ENCODE measurements at places on chromosomes 16 and 17.
A peak's percentile ranks its signal among the peaks of the same experiment; 100 is the strongest.

DNA sequence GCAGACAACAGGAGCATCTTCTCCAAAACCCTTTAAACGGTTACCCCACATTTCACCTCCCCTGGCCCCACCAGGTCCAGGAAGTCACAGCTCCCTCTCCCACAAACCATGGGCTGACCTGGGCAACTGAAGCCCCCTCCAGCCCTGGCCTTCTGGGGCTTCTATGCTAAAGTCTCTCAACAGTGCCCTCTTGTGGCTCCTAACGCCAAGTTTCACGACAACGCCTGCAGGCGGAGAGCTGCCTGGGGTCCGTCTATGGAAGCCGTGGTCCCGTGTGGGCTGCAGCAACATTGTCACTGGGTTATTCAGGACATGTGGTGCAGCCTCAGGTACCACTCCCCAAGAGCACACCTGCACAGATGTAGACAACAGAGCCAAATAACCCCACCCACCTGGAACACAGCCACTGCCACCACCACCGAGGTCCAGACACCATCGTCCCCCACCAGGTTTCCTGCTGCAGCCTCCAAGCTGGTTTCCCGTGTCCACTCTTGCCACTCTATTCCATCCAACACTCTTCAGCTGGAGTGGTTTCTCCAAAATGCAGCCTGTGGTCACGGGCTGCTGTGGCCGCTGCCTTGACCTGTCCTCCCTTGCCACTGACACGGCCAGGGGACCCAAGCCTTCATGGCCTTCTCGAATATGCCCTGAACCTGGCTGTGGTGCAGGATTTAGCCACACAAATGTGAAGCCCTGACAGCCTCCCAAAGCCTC, 19.1 kb downstream of the C16orf95 start:
- no peak for DNase-seq

DNA sequence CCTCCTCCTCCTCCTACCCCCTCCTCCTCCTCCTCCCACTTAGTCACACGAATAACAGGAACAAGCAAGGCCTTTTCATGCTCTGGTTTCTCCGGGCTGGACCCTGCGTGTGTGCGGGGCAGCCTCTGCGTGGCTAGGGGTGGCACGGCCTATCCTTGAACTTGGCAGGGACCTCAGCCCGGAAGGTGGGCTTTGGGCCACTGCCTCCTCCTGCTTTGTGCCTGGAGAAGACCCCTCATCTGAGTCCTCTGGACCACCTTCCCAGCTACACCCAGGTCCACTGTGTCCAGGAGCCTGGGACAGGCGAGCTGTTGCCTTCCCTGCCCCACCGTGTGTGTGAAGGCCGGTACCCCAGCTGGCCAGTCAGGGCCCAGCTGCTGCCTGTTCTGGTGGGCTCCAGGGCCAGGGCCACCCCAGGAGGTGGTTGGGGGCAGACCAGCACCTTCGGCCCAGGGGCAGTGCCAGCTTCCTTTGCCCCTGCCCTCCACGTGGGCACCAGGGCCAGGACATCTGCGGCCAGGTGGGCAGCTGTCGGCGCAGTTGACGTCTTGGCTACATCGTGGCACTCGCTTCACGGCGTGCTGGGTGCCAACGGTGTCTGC, 35.4 kb downstream of the GINS2 start:
- no peak for DNase-seq

GRCh38 chr17:64186171-64187092, 56.5 kb upstream of the ERN1 start:
- DNase-seq: no peak

GRCh38 chr16:47939680-47940079, 216.1 kb downstream of the ABCC12 start:
- DNase-seq: no peak

- DNase-seq: no peak
Measured at GRCh38 chr16:68473358-68474070, 25.2 kb upstream of the SMPD3 start.

GRCh38 chr17:43661699-43662412, at the start of gene MEOX1:
Gene MEOX1, minus strand, starts transcription at chr17:43661922. Its CDS starts 388 bp downstream, at chr17:43661534.
- no peak for DNase-seq

GRCh38 chr17:57945996-57946797, 9.0 kb downstream of the CUEDC1 start:
- DNase-seq: no peak

- DNase-seq: no peak
Measured at GRCh38 chr17:72063262-72063661, 57.6 kb upstream of the SOX9 start.

DNA sequence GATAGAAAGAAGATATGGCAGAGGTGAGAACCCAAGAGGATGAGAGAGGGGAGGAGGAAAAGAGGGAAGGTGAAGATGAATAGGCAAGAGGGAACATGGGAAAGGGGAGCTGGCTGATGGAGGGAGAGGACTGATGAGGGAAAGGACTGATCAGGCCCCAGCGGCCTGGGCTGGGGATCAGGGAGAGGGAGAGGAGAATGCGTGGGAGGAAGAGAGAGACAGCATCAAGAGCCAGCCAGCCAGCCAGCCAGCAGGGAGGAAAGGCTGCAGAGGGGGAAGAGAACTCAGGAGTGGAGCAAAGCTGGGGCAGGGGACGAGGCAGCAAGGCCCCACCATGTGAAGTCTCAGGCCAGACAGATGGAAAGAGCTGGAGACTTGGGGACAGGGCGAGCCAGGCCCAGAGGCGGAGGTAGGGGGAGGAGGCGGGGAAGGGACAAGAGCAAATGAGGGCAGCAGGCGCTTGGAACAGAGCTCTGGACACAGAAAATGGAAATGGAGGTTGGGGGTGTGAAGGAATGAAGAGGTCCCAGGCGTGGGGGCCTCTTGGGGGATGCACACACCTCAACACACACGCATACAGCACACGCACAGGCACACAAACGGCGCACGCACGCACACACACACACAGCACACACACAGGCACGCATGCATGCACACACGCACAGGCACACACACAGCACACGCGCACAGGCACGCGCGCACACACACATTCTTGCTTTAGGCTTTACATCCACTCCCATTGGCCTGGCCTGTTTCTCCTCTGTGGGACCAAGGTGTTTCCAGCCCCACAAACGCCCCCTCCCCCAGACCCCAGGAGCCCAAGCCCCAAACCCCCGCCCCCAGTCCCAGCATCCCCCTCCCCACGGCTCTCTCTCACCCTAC, 12.3 kb downstream of the DLG4 start:
- no peak for DNase-seq

- no peak for DNase-seq
Measured at GRCh38 chr16:27618165-27618564, 68.2 kb downstream of the KATNIP start.

- DNase-seq: no peak
Measured at GRCh38 chr17:80264205-80265075, 3.8 kb downstream of the RNF213 start.

DNA sequence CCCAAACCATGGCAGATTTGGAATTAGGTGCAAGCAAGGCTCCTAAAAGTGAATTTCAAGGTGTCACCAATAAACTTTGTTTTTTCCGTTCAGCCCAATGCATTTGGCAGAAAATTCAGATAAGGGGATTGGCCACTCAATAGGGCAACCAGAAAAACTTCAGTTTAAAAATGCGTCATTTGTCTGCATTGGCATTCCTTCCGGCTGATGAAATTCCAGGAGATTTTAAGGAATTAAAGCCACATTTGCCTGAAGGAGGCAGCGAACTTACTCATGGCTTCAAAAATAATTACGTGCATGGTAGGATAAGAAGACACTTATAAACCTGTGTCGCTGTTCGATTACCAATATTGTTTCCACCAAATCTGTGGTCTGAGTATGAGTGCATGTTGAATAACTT, 151.9 kb downstream of the SALL1 start:
- DNase-seq: no peak

DNA sequence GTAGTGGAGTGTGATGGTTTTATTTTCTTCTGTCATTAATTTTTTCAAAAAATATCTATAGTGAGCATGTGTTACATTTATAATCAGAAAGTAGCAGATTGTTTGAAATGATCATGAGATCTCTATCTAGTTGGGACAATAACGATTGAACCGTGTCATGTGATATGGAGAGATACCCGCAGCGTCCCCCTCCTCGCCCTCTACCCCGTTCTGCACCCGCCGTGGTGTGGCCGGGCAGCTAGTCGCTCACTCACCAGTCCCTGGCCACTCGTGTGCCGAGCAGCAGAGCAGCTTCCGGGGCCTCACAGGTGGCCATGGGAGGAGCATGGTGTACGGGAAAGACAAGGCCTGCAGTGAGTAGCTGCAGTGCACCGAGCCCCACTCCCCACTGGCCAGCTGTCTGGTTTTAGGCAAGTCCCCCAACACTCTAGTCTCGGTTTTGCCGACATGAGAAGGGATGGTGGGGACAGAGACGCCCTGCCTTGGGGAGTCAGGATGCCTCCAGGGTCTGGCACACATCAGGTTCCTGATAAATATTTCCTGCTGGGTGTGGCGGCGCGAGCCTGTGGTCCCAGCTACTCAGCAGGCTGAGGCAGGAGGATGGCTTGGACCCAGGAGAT, 15.3 kb downstream of the MLYCD start:
- no peak for DNase-seq

GRCh38 chr16:528111-529011, 849 bp downstream of the CAPN15 start:
- DNase-seq: peak; percentile 18

DNA sequence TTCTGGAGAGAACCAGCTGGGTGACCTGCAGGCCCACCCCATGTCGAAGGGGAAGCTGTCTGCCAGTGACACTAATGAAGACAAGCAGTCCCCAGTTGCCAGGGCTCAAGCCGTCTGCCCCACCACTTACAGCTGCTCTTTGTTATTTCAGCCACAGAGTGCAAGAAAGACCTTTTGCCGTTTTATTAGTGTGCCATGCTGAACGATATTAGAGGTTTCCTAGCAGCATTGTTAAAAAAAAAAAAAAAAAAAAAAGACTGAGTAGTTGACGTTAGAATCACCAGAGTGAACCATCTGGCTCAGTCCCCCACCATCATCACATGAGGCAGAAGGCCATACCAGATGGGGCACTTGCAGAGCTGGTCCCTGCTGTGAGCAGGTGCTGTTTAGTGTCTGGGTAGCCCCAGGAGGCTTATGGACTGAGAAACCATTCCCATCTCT, 26.5 kb upstream of the SLC39A11 start:
- no peak for DNase-seq

DNA sequence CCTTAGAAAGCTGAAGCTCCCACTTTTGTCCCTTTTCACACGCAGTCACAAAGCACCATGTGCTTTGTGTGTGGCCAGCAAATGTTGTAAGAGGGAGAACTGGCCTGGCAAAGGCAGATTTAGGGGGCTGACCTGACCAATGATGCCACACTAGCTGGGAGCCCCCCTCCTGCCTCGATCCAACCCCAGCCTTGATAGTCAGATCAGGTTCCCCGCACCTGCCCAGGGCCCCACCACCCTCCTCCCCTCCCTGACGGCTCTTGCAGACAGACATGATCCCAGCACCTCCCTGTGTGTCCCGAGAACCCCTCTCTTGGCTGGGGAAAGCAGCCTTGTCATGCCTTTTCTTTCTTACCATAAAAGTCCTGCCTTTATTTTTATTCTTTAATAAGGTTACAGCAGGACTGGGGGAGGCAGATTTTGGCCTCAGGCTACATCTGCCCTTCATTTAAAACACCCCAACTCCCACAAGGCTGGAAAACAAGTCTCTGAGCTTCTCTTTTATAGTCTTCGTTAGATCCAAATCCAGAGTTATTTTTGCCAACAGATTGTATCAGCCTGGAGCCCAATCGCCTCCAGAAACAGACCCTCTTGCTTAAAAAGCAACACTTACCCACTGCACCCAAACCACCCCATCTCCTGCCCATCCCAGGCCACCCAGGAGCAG, 201.8 kb upstream of the CDH5 start:
- DNase-seq: no peak

DNA sequence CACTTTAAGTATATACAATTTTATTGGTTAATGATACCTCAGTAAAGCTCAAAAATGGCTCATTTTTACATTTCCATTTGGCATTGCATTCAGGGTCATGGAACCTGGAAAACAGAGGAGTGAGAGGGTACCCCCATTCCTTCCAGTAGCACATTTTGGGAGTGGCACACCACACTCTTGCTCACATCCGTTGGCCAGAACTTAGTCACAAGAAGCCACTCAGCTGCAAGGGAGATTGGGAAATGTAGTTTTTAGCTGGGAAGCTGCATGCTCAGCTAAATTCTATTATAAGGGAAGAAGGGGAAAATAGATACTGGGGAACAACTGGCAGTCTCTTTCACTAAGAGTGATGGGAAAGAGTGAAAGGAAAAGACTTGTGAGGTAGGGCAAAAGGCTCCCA, 102.5 kb upstream of the TMEM97 start:
- no peak for DNase-seq

- no peak for DNase-seq
Measured at GRCh38 chr17:37430051-37430627, 23.5 kb downstream of the TADA2A start.

- DNase-seq: no peak
Measured at GRCh38 chr17:7313088-7313889, 1.9 kb downstream of the GPS2 start.

DNA sequence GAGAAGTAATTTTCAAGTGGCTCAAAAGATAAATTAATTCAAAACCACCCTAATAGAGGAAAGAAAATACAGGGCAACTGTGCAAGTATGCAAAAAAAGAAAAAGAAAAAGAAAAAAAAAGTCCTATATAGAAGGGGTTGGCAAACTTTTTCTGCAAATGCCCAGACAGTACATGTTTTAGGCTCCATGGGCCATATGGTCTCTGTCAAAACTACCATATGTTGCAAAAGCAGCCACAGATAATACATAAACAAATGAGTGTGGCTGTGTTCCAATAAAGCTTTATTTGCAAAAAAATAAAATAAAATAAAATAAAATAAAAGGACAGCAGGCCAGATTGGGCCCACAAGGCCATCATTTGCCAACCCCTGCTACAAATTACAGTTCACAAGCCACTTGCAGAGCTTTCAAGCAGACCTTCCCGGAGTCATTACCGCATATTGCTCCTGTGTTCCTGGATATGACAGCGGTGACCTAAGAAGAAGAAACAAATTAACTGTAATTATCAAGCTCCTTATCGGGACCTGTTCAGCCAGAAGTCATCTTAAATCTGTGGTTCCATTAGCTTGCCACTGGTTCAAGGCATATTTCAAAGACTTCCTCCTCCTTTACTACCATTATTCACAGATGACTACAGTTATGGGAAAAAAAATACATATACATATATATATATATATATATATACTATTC, 15.9 kb downstream of the ZC3H7A start:
- DNase-seq: no peak

DNA sequence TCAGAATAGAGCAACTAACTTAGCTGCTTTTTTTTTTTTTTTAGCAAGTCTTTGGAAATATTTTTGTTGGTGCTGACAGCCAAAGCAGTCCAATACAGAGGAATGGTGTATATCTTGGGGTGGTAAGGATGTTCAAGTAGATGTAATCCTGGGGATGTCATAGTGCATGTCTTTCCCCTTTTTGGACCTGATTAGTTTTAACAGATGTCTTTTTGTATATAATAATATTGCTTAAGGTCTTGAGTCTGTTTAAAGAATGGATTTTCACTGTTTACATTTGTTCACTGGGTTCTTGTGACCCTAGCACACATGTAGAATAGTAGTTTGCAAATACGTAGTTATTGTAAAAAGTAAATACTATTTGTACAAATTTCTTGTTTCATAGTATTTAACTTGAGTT, 7.9 kb downstream of the TAF15 start:
- DNase-seq: no peak
